ENCODE measurements at places on chromosomes 6 and 20. TPM values are rescaled to one million over a fixed set of nuclear protein-coding genes. Genes with fewer than 3 reads are reported as not detected.

The PCED1A gene
- 20.4 TPM for total RNA-seq

The ETV7 gene
- total RNA-seq, result 0.33 TPM

The DYNLT2 gene
- total RNA-seq, result 0.63 TPM

The HCRTR2 gene
- not detected for total RNA-seq

The PTGIS gene
- 0.98 TPM for total RNA-seq

The SYNDIG1 gene
- 0.13 TPM for total RNA-seq

The SEL1L2 gene
- not detected for total RNA-seq

The IER3 gene
- 201 TPM for total RNA-seq

The XKR7 gene
- total RNA-seq, result not detected

The CNKSR3 gene
- total RNA-seq, result 16.0 TPM

The PBOV1 gene
- total RNA-seq, result not detected
